ENCODE measurements at places on chromosomes 11 and 22.

GRCh38 chr11:110524238-110524637 lies 94.5 kb downstream of the FDX1 start:
- DNase-seq: peak; percentile 74

DNA sequence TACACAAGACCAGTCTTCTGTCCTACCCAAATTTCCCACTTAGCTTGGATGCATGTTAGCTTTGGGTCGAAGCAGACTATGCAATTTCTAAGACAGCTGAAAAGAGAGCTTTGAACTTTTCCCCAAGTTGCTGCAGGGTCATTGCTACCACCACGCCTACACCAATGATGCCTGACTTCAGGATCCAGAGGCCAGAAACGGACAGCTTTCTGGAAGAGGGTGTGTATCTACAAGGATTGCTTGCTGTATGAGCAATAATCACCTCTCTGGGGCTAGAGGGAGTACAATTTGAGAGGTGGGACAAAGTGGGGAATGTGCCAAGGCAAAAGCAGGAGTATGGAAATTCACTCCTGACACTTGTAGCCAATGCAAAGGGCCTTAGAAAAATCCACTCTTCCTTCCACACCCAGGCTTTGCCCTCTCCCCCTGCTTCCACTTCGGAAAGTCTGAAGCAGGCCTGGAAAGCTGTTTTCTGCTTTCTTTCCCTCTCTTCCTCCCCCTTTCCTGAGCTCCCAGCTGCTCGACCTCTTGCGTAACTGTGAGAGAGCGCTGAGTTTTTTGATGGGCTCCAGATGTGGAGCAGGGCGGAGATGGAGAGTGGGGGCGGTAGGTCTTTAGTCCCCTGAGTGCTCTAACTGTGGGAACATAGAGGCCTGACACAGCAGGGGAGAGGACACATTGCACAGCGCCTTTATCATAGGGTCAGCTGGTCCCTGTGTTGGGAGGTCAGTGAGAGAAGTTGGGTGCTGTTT lies 2.1 kb upstream of the PHLDB1 start:
- peak; percentile 75 for DNase-seq

DNA sequence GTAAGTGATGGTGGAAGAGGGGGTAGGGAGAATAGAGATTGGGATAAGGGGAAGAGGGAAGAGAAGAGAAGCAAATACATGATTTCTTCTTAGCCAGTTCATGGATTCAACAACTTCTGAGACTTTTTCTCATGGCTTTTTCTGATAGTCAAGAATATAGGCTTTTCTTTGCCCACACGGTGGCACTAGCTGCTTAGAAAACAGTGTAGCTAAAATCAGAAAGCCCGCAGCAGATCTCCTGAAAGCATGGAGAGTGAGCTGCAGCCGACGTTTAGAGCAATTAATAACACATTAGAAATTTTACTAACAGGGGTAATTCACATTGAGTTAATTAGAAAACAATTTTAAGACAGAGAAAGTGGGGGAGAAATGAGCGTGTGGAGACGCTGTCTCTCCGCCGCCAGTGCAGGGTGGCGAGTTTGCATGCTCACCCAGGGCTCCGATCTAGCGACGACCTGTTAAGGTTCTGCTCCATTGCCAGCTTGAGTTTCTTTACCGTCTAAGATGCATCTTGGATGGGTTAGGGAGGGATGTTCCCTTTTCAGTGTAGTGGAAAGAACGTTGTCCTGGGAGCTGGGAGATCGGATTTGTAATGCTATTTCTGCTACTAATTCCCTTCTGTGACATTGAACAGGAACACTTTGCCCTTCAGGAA lies 3.3 kb upstream of the RAG1 start:
- peak; percentile 53 for DNase-seq

GRCh38 chr22:22935056-22935545 lies 47.5 kb downstream of the IGLL5 start:
- DNase-seq: no peak

DNA sequence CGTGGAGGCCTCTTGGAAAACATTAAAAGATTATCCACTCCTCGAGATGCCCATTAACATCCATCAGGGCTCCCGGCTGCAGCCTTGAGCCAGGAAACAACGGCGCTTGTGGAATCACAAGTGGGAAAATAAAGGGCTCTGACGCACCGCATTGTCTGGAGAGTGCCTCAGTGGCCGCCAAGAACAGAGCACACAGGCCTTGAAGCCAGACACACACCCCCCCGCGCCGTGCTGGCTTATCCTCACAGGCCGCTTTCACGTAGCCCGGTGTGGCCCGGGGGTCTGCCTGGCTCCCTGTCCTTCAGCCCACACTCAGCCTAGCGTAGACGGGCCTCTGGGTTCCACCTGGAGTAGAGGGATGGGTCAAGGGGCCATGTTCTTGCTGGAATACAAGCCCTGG lies 1020.5 kb downstream of the BRD1 start:
- no peak for DNase-seq

DNA sequence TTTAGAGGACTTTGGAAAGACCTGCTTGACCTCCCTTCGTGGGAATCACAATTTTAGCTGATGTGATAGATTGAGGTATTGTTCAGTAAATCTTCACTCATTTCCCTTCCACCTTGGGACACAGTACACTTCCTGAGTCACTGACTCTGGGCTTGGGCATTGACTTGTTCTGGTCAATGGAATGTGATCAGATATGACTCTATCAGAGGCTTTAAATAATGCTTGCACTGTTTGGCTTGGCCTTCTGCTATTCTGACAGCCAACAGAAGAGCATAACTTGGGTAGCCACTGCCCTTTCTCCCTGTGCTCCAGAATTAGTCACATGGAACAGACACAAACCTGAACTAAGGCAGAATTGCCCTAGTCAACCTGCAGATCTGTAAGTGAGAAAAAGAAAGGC lies 12.5 kb downstream of the PRR5L start:
- DNase-seq: no peak

- DNase-seq: no peak
Measured at GRCh38 chr22:24040946-24041345, 29.8 kb downstream of the CABIN1 start.

DNA sequence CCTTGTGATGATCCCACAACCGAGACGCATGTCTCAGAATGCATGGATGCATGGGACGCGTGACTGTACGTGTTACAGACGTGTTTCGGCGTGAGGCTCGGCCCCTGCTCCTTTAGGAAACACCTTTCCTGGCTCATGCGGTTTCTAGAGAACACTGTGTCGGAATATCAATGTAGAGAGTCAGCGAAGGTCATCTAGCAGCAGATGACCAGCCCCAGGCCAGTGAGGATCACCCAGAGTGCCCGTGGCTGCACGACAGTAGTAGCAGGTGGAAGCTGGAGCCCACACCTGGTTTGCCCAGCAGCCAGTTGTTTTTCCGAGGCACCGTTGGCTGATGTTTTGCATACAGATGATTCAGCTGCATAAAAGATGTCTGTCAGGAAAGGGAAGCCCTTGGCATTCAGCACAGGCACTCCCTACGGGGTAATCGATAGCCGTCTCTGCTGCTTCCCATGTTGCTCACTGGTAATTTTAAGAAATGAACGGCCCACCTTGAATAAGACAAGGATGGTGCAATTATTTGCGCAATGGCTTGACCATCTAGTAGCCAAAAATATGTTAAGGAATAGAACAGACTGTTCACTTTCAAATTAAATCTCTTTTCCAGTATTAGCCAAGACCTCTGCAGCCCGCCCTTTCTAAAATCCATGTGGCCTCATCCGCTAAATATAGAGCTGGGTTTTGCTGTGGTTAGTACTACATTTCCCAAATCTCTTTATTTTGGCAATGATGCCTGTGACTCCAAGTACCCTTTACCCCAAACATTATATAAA lies 1.1 kb upstream of the CLTCL1 start:
- no peak for DNase-seq

GRCh38 chr11:70926543-70927201 lies 325.7 kb downstream of the SHANK2 start:
- DNase-seq: no peak

Measured in brain microvascular endothelial cell (primary cell).